ENCODE measurements at places on chromosomes 13 and 19.

GRCh38 chr13:113275387-113275786 lies 21.7 kb upstream of the LAMP1 start:
- DNase-seq: peak; percentile 56

- DNase-seq: no peak
Observed at GRCh38 chr19:32230441-32230840, 115.0 kb upstream of the ZNF507 start.

DNA sequence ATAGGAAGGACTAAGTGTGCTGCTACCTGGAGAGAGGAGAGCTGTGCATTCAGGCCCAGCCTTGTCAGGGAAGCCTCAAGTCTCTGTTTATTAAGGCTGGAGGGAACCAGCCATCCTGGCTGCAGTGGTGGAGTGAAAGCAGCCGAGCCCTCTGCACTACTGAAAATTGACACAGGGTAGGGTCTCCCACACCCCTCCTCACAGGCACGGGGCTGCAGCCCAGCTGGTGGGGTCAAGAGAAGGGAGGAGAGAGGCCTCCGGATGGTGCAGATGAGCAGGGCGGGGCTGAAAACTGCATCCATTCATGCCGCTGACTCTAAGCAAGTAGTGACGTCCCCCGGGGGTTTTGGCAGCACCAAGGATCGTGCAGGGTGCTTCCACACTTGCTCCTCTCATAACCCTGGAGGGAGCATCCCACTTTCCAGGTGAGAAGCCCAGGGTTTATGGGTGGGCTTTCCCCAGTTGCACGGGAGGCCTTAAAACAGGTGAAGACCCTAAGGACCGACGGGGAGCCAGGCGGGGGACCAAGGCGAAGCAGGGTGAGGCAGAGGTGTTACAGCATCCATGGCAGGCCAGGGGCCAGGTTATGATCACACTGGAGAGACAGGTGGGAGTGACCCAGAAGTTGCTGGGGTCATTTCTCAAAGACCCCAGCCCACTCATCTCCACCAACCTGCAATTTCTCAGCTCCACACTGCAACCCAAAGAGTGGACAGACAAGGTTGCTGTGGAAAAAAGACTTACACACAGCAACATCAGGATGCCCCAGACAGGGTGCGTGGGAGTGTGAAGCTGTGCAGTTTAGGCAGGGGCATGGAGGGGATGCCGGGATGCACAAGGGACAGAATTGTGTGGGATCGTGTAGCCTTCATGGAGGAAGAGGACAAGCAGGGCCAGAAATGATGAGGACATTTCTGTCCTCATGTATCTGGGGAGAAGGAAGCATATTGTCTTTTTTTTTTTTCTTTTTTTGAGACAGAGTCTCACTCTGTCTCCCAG lies 36.8 kb downstream of the VSTM2B start:
- DNase-seq: no peak

DNA sequence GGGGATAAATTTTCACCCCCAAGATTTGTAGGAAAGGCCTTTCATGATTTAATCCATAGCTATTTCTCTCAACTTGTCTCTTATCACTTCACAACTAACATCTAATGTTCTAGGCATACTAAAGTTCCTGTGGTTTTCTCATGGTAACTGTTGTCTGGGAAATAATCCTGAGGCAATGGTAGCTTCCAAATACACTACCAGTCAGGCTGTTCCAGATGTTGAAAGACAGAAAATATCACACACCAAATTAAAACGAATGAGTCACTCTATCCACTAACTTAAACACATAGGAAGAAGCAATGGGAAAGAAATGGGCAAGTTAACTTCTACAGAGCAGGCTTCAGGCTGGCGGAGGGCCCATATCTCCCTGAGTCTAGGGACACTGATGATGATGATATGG lies 77.7 kb upstream of the MYO16 start:
- no peak for DNase-seq

DNA sequence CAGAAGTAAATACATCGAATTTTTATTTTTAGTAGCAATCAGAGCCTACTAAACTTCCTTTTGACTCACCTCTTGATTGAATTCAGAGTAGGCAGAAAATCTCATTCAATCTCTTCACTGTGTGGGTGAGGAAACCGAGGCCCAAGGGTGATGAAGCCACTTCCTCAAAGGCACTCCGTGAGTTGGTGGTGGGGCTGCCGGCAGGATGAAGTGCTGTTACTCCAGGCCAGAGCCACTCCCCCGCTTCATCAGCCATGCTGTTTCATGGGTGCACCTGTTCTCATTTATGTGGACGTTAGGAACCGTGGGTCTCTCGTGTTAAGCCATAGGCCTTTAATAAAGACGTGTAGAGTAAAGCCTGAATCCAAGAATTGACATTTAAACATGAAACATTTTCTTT lies 13.2 kb downstream of the ING1 start:
- DNase-seq: no peak

DNA sequence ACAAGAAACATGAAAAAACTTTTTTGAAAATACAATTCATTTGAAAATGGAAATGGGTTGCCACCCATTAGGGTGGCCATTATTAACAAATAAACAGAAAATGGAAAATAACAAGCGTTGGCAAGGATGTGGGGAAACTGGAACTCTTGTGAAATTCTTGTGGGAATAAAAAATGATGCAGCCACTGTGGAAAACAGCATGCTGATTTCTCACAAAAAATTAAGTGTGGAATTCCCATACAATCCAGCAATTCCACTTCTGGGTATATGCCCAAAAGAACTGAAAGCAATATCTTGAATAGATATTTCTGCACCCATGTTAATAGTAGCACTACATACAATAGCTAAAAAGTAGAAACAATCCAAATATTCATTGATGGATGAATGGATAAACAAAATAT lies 165.2 kb downstream of the DCLK1 start:
- no peak for DNase-seq

- no peak for DNase-seq
Observed at GRCh38 chr19:19067276-19068072, 3.7 kb downstream of the SLC25A42 start.

- DNase-seq: no peak
Observed at GRCh38 chr13:22461854-22462490, 718.8 kb upstream of the SGCG start.

GRCh38 chr19:1183543-1184172 lies 9.6 kb upstream of the SBNO2 start:
- no peak for DNase-seq

- no peak for DNase-seq
Observed at GRCh38 chr13:41702540-41702939, 245.2 kb downstream of the RGCC start.

DNA sequence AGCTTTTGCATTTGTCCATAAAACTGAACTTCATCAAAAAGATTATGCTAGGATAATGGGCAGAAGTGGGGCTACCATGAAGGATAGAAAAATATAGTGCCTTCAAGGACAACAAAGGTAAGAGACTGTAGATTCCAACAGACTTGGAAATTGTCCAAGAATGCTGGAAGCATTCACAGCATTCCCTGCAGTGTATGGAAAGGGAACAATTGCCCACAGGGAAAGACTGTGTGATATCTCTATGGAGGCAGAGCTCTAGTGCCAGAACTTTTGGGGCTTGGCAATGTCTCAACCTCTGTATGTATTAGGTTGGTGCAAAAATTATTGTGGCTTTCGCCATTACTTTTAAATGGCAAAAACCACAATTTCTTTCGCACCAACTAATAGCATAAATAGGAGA lies 1598.8 kb upstream of the MIR17HG start:
- DNase-seq: no peak

GRCh38 chr19:6271721-6272410 lies 7.9 kb downstream of the MLLT1 start:
- DNase-seq: peak; percentile 79

DNA sequence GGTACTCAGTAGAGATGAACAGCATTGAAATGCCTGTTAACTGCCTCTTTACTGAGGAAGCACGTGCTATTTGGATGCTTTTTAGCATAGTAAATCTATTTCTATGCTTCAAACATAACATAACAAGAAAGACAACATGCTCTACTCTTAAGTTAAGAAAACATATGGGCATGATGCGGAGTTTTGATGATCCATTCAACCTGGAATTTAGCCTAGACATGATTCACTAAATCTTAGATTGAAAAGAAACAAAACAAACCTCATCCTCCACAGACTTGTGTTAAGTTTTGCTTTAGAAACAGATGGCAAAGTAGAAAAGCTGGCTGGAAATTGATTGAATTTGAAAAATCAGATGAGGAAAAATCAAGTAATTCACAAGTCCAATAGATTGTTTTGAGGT lies 593.8 kb downstream of the OLFM4 start:
- no peak for DNase-seq

DNA sequence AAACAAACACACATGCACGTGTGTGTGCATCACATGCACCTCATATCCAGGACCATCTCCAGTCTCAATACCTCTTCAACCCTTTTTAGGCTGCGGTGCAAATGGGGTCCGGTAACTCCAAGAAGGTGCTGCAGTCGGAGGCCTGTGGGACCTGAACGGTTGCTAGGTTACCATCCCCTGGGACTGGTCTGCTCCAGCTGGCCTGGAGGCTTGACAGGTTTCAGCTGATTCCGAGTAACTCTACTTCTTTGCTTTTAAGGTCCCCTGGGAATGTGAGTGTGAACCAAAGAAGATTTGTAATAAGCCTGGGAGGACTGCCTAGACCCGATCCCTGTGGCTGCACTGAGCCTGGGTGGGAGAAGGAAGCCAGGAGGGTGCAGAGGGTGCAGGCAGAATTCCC lies 117.5 kb downstream of the CCNA1 start:
- no peak for DNase-seq
